Activated CD4-positive, alpha-beta T cell treated with anti-CD3 and anti-CD28 coated beads, Interleukin-2, amount 50 U/mL, for 16 hours (primary cell): ENCODE measurements at places on chromosomes 6 and 20.

DNA sequence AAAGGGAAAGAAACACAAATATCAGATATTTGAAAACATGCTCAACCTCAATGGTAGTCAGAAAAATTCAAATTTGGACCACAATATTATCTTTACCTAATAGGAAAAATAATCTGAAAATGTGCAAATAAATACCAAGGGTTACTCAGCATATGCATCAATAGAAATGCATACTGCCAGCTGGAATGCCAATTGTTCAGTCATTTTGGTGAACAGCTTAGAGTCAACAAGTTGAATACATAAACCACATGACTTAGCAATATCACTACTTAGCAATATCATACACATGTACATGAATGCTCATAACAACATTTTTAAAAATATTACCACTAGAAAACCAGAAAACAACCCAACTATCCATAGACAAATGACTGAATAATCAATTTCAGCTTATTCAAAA, 212.7 kb downstream of the PTPRK start:
- DNase-seq, result no peak

- DNase-seq, result no peak
Measured at GRCh38 chr6:43338243-43338642, 29.6 kb upstream of the CRIP3 start.

- DNase-seq, result no peak
Measured at GRCh38 chr6:149334201-149334600, 16.7 kb downstream of the TAB2 start.

DNA sequence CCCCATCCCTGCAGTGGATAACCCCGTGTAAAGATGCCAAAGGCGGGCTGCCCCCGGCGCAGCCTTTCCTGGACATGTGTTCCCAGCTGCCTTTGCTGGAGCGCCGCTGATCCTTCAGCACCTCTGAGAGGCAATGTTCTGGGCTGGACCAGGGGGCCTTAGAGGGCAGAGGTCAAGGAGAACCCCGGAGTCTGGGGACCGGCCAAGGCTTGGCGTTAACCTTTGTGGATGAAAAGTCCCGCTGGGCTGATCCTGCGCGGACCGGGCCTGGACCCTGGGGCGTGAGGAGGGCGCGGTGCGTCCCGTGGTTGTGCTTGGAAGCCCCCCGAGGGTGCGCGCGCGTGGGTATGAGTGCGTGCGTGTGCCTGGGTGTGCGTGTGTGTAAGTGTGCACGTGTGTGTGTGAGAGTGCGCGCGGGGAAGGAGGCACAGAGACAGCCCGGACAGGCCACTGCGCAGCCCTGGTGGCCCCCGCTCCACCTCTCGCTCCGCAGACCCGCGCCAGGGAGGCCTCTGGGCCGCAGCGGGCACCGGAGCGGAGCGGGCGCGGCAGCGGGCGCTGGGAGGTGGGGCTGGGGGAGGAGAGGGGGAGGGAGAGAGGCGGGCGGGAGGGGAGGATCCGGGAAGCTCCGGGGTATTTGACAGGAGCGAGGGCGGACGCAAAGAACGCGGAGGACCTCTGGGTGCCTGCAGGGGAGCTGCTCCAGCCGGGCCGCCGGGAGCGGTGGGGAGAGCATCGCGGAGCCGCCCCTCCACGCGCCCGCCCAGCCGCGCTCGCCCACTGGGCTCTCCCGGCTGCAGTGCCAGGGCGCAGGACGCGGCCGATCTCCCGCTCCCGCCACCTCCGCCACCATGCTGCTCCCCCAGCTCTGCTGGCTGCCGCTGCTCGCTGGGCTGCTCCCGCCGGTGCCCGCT, at the start of gene SMOC2:
TSS of gene SMOC2 (plus strand) at position 665 of the 914 bp plus-strand sequence. CDS start at position 852, 187 bp downstream.
- DNase-seq, result no peak

GRCh38 chr20:51995551-51995951, 193.2 kb upstream of the SALL4 start:
- DNase-seq, result no peak

GRCh38 chr6:159376516-159377158, 207.4 kb downstream of the FNDC1 start:
- DNase-seq, result no peak

- DNase-seq, result peak; percentile 36
Measured at GRCh38 chr6:130517444-130517931, 151.7 kb downstream of the TMEM200A start.

DNA sequence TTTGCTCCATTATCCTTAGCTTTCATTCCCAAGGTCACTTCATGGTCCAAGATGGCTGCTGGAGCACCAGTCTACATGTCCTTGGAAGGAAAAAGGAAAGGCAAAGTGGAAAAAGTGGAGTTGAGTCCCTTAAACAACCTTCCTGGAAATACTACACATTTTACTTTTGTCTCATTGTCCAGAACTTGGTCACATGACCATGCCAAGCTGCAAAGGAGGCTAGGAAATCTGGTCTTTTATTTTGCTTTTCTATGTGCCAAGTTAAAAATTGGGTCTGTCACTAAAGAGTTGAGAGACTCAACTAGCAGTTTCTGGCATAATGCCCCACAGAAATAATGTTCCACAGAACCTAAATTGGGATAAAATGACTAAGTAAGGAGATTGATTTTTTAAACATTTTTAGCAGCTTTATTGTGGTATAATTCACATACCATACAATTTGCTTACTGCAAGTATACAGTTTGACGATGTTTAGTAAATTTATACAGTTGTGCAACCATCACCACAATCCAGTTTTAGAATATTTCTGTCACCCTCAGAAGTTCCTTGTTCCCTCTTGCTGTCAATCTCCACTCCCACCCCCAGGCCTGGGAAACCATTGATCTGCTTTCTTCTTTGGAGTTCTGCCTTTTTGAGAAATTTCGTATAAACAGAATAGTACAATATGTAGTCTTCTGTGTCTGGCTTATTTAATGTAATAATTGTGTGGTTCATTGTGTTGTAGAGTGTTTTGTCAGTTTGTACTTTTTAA, 5.6 kb upstream of the CHD6 start:
- DNase-seq, result no peak

GRCh38 chr20:40563296-40563950, 125.6 kb downstream of the MAFB start:
- DNase-seq, result no peak

DNA sequence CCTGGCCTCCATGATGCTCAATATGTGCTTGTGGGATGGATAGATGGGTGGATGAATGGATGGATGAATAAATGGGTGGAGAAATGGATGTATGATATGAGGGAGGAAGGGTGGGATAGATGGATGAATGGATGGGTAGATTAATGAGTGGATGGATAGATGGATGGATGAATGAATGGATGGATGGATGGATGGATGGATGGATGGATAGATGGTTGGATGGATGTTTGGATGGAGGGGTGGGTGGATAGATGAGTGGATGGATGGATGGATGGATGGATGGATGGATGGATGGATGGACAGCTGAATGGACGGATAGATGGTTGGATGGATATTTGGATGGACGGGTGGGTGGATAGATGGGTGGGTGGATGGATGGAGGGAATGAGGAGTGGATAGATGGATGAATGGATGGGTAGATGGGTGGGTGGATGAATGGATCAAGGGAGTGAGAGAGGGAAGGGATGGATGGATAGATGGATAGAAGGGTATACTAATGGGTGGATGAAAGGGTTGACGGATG, 139.4 kb downstream of the CEBPB start:
- no peak for DNase-seq

DNA sequence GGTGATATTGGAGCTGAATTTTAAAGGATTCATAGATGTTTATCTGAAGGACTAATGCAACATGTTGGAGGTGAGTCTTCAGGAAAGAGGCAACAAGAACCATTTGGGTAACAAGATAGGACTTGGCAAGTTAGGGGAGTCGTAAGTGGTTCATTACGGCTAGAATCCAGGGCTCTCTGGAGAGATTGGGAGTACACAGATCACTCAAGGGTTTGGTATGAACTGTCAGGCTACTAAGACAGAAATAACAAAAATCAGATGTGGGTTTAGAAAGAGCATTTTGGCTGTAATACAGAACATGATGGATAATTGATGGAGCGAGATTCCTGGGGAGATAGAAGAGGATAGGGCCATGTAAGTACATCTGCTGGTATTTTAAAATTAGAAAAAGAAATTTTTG, 86.3 kb upstream of the ESR1 start:
- DNase-seq, result no peak

DNA sequence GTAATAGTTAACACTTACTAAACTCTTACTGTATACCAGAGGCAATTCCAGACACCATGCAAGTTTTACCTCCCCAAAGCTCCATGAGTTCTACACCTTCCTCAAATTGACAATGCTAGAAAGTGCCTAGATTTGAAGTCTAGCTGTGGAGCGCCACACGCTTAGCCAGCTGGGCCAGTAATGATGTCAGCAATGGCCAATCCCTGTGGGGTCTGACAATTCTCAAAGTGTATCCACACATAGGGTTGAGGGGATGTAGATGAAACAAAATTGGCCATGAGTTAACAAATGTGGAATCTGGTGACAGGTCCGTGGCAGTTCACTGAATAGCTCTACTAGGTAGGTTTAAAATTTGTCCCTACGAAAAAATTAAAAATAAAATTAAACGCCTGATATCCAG, 1.3 kb downstream of the ZNF343 start:
- no peak for DNase-seq

GRCh38 chr6:43758617-43759050, 11.4 kb upstream of the VEGFA start:
- DNase-seq, result peak; percentile 10

- no peak for DNase-seq
Measured at GRCh38 chr6:101163611-101164010, 229.9 kb upstream of the GRIK2 start.

DNA sequence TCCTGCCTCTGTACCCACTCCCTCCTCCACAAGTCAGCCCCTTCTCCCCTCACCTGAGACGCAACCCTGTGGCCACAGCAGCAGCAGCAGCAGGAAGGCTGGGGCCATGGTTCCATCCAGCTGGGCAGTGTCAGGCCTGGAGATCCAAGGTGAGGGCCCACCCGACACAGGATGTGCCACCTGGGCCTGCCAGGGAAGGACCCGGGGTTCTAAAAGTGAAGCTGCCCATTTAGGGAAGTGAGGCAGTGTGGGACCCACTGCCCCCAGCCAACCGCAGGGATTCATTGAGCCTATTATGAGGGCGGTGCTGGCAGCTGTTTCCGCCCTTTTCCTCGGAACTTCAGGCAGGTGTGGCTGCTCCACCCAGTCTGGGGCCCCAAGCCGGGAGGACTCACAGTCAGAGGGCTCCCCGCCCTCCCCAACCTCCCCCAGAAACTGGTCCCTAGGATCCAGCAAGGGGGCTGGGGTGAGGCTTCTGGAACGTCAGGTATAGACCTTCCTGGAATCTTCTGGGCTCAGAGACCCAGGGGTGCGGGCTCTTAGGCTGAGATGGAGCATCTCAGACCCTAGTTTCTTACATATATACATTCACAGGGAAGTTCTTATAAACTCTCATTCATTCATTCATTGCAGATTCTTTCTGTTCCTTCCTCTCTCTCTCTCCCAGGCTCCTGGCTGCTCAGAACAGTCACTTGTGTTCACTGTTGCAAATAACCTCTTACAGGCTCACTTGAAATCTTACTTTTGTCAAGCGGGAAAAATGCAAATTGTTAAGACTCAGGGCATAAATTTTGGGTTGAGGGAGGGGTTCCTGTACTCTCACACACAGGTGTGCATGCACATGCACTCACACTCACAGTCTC, at the start of gene TREML2:
TSS of gene TREML2 (minus strand) at position 249 of the 863 bp plus-strand sequence. CDS start at position 108, 141 bp downstream.
- DNase-seq, result peak; percentile 50

DNA sequence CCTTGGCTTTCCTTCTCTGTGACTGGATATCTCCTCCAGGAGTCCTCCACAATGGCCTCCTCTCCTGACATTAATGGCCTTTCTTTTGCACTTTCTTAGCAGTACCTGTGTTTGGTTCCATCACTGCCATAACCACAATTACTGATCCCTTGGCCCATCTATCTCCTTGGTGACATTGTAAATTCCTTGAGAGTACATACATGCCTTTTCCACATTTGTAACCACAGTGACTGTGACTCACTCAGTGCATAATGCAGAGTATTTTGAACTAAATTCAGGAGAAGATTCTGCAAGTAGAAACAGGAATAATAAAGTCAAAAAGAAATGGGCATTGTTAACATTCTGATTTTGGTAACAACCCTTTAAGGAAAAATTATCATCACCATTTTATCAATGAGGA, 197.2 kb upstream of the SOX4 start:
- DNase-seq, result no peak

GRCh38 chr6:138492113-138492512, 7.2 kb downstream of the NHSL1 start:
- DNase-seq, result no peak

DNA sequence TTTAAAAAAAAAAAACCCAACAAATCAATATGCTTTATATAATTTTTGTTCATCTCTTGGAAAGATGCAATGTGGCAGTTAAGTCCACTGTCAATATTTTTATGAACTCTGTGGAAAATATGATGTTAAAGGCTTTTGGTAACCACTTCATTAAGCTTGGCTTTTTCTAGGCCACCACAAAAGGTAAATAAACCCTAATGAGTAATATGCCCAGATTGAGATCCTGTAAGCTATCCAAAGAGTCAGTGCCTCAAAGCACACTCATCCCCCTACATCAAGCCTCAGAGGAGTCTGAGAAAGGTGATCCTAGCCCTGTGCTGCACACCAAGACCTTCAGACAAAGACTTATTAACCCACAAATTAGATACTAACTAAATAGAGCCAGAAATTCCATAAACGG, 121.1 kb downstream of the CDC5L start:
- DNase-seq, result no peak

GRCh38 chr6:13360671-13361540, 32.6 kb upstream of the TBC1D7 start:
- DNase-seq, result no peak

DNA sequence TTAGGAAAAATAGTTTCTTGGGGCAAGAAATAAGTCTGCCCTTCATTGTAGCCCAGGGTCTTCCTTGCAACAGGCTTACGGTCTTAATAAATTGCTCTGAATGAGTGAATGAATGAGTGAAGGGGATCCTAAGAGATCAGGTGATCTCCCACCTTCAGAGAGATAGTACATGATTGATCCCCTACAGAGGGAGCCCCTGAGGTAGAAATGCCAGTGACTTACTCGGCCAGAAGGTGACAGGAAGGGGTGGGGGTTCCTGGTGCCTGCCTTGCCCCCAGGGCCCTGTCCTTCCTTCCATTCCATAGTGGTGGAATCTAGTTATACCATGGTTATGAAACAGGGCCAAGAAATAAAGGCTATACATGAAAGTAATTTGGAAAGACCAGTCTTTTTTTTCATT, 215.3 kb upstream of the SSTR4 start:
- no peak for DNase-seq

- DNase-seq, result peak; percentile 53
Measured at GRCh38 chr6:39029156-39030011, 19.2 kb upstream of the GLP1R start.

DNA sequence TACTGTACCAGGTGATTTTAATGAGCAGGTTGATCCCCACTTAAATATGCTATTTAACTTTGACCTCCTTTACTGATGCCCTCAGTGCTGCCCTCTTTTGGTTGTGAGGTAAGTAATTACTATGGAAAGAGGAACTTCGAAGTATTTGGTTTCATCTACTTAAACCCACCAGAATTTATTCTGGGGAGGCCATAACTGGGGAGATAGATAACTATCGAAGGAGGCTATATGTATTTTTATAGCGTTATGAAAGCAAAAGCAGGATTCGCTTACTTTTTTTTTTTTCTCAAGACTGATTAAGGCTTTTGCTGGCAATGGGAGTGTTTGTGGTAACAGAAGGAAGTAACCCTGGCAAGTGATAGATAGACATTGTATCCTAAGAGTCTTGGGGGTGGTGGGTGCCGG, 168.9 kb upstream of the CENPW start:
- peak; percentile 30 for DNase-seq

- DNase-seq, result no peak
Measured at GRCh38 chr20:32479697-32480171, 105.4 kb downstream of the NOL4L start.
